Germinal center (tissue), 1 donor: ENCODE measurements at places on chromosomes 12 and 14.

GRCh38 chr12:65811968-65812700 is 12.1 kb upstream of the HMGA2 start:
- DNase-seq = no peak

DNA sequence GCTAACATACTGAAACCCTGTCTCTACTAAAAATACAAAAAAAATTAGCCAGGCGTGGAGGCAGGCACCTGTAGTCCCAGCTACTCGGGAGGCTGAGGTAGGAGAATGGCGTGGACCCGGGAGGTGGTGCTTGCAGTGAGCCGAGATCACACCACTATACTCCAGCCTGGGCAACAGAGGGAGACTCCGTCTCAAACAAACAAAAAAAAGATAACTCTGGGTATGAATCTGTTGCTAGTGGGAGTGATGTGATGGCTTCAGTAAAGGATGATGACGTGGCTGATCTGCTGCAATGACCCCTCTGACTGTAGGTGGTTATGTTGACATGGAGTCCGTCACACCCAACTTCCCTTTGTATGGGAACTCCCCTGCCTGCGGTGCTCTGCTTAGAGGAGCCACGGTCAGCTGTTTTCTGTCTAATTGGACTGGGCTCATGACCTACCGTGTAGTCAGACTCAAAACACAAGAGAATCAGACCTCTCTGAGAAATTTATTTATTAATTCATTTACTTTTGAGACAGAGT is 59.1 kb upstream of the MED13L start:
- DNase-seq = peak; percentile 77

GRCh38 chr12:53069621-53070410 is 9.4 kb downstream of the SPRYD3 start:
- no peak for DNase-seq

DNA sequence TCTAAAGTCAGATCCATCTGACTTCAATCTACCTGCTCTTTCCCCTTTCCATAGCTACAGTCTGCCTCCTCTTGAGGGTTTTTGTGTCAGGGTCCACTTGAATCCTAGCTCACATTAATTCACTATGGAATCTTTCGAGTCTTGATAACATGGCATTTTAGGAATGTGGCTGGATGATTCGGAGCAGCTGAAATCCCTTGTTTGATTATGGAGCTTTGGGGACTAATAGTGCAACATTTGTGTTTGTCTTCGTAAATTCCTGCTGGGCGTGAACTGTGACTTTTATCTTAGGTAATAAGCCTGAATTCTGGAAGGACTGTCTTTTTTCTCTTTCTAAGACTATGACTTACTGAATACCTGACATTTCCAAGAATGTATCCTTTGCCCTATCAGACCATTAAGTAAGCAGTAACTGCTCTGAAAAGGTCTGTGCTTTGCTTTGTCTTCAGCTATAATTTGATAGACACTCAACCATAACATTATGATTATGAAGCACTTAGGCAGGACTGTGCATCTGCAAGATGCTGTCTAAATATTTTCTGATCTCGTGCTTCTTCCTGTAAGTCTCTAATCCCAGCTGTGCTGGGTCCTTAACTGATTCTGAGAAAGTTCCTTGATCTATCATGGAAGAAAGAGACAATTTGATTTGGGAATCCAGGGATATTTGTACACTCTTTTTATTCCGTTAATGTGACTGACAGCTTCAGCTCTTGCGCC is 19.0 kb upstream of the PELI2 start:
- no peak for DNase-seq

GRCh38 chr14:37168721-37169120 is 3.7 kb downstream of the SLC25A21 start:
- no peak for DNase-seq

DNA sequence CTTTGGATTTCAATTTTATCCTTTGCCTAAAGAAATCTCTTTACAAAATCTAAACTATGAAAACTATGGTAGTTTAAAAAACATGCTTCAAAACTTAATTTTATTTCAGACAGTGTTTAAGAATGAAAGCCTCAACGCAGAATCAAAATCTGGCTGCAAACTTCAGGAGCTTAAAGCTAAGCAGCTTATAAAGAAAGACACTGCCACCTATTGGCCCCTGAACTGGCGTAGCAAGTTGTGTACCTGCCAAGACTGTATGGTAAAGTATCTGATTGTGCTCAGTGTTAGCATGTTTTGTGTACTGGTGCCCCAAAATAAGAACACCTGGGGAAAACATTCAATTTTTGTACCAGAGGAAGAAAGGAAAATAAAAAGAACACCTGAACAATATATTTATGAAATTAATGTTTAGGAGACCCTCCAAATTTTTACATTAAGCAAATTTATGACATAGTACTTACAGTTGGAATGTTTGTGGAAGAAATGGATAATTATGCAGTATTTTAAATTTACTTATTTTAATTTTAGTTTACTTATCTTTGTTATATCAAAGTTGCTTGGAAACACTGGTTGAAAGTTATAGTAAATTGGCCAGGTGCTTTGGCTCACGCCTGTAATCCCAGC is 12.2 kb downstream of the UBR7 start:
- peak; percentile 46 for DNase-seq

- no peak for DNase-seq
Measured at GRCh38 chr14:86774916-86775315, 1218.1 kb downstream of the GALC start.

GRCh38 chr14:69673578-69674305 is 62.3 kb downstream of the SUSD6 start:
- peak; percentile 47 for DNase-seq

DNA sequence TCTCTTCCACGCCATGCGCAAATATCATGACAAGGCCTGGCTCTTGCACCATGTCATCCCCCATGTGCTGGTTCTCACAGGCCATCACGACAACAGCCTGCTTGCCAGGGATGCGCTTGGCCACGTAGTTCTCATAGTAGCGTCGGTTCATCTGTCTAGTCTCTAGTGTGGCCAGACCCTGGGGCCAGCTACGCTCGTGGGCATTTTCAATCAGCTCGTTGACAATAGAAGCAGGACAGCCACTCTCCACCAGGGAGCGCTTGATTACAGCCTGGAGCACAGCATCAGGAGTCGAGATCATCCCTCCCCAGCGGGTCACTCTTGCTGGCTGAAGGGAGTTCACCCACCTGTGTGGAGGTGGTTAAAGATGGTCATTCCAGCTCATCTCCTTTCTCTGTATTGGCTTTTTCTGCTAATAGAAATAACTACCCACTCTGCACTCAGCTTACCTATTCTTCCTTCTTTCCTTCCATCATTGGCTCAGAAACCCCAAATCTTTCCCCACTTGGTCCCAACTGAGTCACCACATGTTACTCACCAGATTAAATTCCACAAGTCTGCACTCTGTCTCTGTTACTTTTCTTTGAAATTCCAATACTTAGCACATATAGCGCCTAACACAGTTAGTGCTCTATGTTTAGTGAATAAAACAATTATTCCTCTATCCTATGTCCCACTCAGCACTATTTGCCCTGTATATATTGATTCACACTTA is 15.1 kb downstream of the RNF41 start:
- DNase-seq = no peak

DNA sequence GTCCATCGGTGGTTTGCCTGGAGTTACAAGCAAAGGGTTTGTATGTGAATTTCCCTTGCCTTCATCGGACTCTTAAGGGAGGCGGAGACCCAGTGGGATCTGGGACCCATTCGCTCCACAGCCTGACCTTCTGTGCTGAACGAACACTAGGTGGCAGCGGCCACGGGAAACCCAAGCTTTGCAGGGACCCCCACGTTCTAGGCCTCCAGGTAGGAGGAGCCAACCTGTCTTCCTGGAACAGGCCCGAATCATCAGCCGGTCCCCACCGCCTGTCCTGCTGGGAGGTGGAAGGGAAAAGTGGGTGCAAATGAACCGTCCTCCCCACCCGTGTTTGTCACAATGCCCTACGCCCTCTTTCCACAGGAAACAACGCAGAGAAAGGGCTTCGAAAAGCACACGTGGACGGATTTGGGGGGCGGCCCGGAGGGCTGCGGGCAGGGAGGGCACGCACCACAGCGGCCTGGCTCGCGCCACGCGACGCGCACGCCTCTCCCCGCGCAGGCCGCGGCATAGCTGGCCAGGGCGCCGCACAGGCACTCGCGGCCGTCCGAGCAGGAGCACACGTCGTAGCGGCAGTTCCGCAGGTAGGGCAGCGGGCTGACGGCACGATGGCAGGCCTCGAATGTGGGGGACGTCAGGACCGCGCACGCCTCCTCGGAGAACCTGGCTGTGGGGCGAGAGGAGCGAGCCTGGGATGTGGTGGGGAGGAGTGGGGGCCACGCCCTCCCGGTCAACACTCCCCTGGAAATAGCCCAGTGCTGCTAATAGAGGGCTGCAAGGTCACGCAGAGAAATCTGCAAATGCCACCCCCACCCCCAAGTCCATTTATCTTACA is 67.8 kb downstream of the VWF start:
- peak; percentile 53 for DNase-seq

DNA sequence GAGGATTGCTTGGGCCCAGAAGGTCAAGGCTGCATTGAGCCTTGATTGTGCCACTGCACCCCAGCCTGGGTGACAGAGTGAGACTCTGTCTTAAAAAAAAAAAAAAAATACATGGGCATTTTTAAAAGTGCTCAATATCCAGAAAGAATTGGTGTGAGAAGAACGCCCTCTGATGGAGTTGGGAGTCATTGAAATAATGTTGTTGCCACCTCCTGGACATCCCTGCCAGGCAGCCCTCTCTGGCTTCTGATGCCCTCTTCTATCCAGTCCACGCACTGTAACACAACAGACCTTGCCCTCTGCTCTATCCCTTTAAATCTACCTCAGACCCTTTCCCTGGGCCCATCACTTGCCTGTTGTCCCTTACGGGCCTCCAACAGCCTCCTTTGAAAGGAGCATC is 4.9 kb downstream of the PTGDR start:
- peak; percentile 31 for DNase-seq

DNA sequence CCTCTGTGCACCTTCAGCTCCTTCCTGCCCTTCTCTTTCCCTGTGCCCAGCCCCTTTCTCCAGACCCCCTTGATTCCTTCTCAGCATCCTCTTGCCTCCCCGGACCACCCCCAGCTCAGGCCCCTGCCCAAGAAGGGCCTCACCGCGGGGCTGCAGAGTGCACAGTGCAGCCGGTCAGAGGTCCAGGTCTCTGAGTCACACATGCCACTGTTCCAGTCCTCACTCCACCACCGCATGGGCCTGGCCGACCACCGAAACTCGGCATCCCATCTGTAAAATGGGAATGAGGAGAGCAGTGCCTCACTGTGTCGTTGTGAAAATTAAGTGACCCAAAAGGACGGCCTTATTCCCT is 13.3 kb downstream of the BDKRB1 start:
- DNase-seq = no peak

DNA sequence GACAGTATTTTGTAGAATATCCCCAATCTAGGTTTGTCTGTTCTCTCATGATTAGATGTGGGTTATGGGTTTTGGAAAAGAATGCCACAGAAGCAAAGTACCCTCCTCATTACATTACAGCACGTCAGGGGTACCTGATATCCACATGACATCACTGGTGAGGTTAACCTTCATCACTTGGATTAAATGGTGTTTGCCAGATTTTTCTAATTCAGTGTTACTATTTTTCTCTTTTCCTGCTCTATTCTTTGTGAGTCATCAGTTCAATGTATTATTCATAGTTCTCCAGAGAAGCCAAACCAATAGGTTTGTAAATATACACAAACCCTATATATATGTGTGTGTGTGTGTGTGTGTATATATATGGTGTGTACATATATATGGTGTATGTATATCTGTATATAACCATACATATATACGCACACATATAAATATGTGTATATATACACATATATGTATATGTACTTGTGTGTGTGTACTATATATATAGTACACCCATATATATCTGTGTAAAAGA is 131.4 kb downstream of the LMNTD1 start:
- DNase-seq = no peak

DNA sequence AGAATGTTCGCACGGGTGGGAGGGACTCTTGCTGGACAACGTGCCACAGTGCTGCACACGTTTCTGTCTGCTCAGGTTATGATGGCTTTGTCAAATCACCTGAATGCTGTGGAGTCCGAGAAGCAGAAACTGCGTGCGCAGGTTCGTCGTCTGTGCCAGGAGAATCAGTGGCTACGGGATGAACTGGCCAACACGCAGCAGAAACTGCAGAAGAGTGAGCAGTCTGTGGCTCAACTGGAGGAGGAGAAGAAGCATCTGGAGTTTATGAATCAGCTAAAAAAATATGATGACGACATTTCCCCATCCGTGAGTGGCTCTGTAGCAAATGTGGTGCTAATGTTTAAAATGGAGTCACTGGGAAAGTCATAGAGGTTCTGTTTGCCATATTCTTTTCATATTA is 28.5 kb downstream of the KLC1 start:
- no peak for DNase-seq

GRCh38 chr12:91361864-91362263 is 179.2 kb upstream of the DCN start:
- no peak for DNase-seq

DNA sequence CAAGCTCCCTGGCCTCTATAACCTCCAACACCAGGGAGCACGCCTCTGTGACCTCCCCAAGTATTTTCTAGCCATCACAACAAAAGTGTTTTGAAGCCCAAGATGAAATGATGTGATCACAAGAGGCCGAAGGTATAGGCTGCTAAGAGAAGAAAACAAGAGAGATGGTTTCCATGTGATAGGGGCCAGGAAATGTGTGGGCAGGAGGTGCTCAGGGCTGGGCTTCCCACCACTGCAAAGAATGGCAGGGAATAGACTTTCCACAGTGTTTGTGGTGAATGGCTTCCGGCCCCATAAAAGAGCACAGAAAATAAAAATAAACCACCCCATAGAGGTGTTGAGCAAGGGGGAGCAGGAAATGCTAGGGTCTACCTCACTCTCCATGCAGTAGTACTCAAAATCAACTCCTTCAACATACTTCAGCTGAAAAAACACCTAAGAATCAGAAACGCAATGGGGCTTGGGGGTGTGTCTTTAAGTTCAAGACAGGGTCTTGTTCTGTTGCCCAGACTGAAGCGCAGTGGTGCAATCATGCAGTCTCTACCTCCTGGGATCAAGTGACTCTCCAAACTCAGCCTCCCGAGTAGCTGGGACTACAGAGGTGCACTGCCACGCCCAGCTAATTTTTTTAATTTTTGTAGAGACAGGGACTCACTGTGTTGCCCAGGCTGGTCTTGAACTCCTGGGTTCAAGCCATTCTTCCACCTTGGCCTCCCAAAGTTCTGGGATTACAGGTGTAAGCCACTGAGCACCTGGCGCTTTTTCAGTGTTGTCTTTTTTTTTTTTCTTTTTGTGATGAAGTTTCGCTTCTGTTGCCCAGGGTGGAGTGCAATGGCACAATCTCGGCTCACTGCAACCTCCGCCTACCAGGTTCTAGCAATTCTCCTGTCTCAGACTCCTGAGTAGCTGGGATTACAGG is 27.1 kb downstream of the DAD1 start:
- no peak for DNase-seq
